ENCODE measurements at places on chromosomes 12 and 14. TPM values are rescaled to one million over a fixed set of nuclear protein-coding genes. Genes with fewer than 3 reads are reported as not detected.

Gene C12orf43
- total RNA-seq: 23.2 TPM

Gene ACSS3
- total RNA-seq: not detected

Gene KRT3
- not detected for total RNA-seq

Gene INHBE
- not detected for total RNA-seq

Gene DPPA3
- total RNA-seq: not detected

Gene AJUBA
- total RNA-seq: 0.91 TPM
